ENCODE measurements at places on chromosomes 5 and 9.

GRCh38 chr9:87605676-87606075 lies 108.0 kb downstream of the DAPK1 start:
- DNase-seq, result no peak

DNA sequence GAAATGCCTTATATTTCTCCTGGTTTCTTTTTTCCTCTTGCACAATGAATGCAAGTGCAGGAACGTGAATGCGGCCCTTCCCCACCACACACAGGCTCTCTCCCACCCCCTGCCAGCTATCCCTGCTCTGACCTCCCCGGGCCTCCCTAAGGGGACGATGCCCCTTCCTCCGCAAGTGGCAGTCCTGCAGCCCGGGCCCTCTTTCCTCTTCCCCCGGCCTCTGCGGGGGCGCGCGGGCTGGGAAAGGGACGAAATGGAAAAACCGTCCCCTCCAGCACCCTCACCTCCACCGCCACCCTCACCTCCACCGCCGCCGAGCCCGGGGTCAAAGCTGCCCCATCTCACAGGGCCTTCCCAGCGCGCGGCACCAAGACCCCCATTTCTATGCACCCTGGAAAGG lies 44.7 kb downstream of the GAS1 start:
- DNase-seq, result no peak

DNA sequence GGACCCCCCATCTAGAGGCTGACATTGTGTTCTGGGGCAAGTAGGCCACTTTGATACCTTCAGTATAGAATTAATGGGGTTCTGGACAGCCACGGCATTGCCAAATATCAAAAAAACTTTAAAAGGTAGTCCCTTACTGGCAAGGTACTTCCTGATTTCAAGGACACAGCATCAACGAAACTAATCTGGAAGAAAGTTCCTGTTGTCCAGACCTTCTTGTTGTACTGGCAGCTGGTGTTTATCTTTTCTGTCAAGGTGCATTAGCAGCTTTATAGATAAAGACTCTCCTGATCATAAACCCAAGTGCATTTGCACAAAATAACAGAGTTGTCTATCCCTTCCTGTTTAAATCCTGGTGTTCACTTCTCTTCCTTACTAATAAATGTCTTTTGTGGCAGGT lies 23.7 kb upstream of the GOLGA1 start:
- no peak for DNase-seq

DNA sequence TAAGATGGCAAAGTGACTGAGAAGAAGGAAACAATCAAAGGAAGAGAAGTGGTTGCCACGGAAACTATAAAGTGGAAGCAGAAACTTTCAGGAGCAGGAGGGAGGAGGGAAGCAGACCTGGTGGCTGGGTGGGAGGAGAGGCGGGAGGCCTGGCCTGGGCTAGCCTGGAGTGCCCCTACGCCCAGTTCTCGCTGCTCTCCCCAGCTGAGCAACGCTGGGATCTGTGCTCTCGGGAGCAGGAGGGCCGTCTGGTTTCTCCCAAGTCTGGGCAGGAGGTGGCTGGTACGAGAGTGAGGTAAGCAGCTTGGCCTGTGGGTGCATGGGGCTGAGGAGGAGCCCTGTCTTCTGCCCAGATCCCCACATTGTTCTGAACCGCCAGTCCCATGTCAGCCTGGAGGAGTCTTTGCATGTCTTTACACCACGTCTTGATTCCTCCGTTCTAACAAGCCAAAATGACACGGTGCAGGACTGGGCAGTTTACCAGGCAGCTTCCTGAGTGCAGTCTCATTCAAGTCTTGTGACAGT lies 15.0 kb upstream of the DAB2IP start:
- no peak for DNase-seq

DNA sequence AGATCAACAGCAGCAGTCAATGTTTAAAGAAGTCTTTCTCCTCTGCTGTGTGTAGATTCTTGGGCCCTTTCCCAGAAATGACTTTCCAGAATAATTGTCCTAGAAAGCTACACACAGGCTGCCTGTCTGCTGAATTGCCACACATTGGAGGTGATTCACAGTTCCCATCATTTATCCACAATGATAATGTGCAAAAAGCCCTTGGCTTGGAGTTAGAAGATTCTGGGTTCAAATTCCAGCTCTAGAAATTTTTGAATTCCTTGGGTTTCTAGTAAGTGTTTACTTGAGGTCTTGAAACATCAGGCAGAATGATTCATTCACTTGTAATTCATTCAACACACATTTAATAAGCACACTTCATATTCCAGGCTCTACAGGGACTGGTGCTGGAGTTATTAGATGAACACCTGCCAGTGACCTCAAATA lies 28.6 kb upstream of the EPB41L4B start:
- DNase-seq, result no peak

- no peak for DNase-seq
Observed at GRCh38 chr5:120134944-120135343, 329.2 kb upstream of the PRR16 start.

DNA sequence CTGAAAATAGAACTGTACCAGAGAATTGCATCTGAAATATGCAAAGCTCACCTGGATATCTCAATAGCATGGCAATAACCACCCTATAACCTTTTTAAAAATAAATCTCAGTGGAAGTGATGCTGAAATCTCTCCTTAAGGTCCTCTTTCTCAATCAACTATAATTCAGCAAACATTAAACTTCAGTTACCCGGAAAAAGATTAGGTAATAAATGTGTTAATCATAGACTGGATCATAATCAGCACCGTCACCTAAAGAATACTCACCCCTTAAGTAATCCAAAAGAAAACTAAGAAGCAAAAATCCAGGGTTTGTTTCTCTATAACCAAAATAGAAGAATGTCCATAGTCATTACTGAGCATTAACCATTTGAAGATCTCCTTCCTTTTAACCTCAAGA lies 44.3 kb upstream of the DENND4C start:
- no peak for DNase-seq

- no peak for DNase-seq
Observed at GRCh38 chr9:78325343-78325742, 28.4 kb downstream of the PSAT1 start.
